ENCODE measurements at places on chromosomes 12 and 14. TPM values are rescaled to one million over a fixed set of nuclear protein-coding genes. Genes with fewer than 3 reads are reported as not detected.

The TRPV4 gene
- total RNA-seq = not detected

GRCh38 chr14:98994561-98994960 is 277.4 kb downstream of the BCL11B start:
- no peak overlapping the region for H3K4me3 ChIP-seq
- peak; percentile 19 for DNase-seq
- no peaks in the 10 kb centered on the region for H3K4me1 ChIP-seq
- H3K27me3 ChIP-seq = no peaks in the 10 kb centered on the region
- H3K27ac ChIP-seq = no peak overlapping the region

GRCh38 chr12:116657921-116658495 is 79.9 kb downstream of the SPRING1 start:
- no peaks in the 10 kb centered on the region for H3K27me3 ChIP-seq
- no peak for DNase-seq
- no peak overlapping the region for H3K27ac ChIP-seq
- no peaks in the 10 kb centered on the region for H3K4me1 ChIP-seq
- H3K4me3 ChIP-seq = no peak overlapping the region
- no peaks in the 10 kb centered on the region for H3K36me3 ChIP-seq

- peaks cover 15% of the 10 kb centered on the region for H3K27me3 ChIP-seq
- H3K27ac ChIP-seq = no peak overlapping the region
- DNase-seq = no peak
- no peaks in the 10 kb centered on the region for H3K36me3 ChIP-seq
Observed at GRCh38 chr14:104864267-104865080, 594 bp upstream of the CEP170B start.

DNA sequence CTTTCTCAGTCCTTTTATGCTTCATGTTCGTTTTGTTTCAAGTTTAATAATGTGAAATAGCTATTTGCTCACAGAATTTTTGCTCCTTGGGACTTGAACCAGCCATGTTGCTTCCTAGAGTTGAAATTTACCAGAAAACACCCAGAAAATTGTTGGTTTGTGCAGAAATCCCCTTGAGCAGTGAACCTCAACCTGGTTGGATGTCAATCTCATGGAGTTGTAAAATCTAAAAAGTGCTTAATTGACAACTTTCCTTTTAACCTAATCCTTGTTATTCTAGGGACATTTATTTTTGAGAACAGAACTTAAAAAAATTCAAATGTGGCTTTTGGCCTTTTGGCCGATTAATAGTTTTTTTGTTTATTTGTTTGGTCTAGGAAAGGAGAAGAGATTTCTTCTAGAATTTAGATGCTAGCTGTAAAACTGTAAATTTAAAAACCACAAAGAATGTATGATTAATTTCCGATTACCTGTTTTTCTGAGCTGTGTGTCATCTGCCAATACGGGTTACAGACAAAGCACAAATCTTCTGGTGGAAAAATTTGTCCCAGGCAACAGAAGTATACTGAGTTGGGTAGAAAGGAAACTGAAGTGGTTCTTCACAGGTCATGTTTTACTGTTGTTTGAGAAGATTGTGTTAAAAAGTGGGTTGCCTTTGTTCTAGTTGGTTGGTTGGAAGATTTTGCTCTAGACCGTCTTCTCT is 154.4 kb downstream of the FUT8 start:
- no peaks in the 10 kb centered on the region for H3K27me3 ChIP-seq
- H3K27ac ChIP-seq = no peak overlapping the region
- H3K4me1 ChIP-seq = no peaks in the 10 kb centered on the region
- H3K4me3 ChIP-seq = no peak overlapping the region
- no peaks in the 10 kb centered on the region for H3K36me3 ChIP-seq

- peak; percentile 50 for DNase-seq
- no peaks in the 10 kb centered on the region for H3K27me3 ChIP-seq
- H3K4me1 ChIP-seq = peaks cover 4% of the 10 kb centered on the region
- no peaks in the 10 kb centered on the region for H3K36me3 ChIP-seq
- no peak overlapping the region for H3K4me3 ChIP-seq
- no peak overlapping the region for H3K27ac ChIP-seq
Observed at GRCh38 chr12:44835641-44836379, 40.3 kb downstream of the NELL2 start.

DNA sequence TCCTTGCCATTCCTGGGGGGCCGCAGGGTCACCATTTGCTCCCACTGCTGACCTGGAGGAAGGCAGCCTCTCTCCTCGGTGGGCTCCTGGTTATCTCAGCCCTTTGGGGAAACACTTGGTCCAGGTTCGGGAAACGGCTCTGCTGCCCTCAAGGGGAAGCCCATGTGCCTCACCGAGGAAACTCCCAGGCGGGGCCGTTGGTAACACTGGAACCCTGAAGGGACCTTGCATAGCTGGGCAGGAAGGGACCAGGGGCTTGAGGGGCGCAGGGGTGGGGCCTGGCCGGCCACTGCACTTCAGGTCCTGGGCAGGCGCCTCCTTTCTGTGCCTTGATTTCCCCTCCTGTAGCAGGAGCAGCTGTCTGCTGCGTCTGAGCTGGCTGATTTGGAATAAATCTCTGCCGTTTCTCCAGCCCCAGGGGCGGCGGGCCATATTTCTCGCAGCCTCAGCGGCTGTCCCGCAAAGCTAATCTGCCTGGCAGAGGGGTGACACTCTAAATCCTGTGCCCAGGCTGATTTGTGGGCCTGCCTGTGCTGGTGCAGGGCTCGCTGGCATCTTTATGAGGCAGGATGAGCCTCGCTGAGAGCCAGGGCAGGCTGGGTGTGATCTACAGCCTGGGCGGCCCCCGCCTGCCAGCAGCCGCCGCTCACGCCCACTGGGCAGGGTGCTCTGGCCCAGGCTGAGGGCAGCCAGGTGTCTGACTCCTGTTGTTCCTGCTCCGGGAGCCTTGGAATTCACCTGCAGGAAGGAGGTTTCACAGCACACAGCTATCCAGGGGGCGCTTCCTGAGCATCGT is 49.7 kb downstream of the KIF26A start:
- no peaks in the 10 kb centered on the region for H3K27me3 ChIP-seq
- no peak for DNase-seq
- no peaks in the 10 kb centered on the region for H3K4me1 ChIP-seq
- no peaks in the 10 kb centered on the region for H3K36me3 ChIP-seq

- H3K36me3 ChIP-seq = no peaks in the 10 kb centered on the region
- H3K27me3 ChIP-seq = peaks cover 2% of the 10 kb centered on the region
Observed at GRCh38 chr12:66065641-66066136, 64.9 kb downstream of the LLPH start.

- no peak for DNase-seq
- no peak overlapping the region for H3K4me3 ChIP-seq
- peaks cover 40% of the 10 kb centered on the region for H3K4me1 ChIP-seq
- no peak overlapping the region for H3K27ac ChIP-seq
Observed at GRCh38 chr12:10557329-10557728, 51.6 kb downstream of the EIF2S3B start.

GRCh38 chr12:93376436-93377251 is 1.1 kb upstream of the NUDT4 start:
- DNase-seq = no peak
- no peak overlapping the region for H3K4me3 ChIP-seq
- H3K27ac ChIP-seq = no peak overlapping the region
- H3K36me3 ChIP-seq = no peaks in the 10 kb centered on the region

GRCh38 chr12:101963697-101964096 is 86.3 kb downstream of the DRAM1 start:
- no peaks in the 10 kb centered on the region for H3K36me3 ChIP-seq
- peaks cover 5% of the 10 kb centered on the region for H3K4me1 ChIP-seq
- H3K27ac ChIP-seq = no peak overlapping the region
- H3K27me3 ChIP-seq = no peaks in the 10 kb centered on the region
- no peak overlapping the region for H3K4me3 ChIP-seq

The EIF4B gene
- 505 TPM for total RNA-seq

GRCh38 chr12:25187781-25188180 is 7.2 kb downstream of the DNAI7 start:
- H3K36me3 ChIP-seq = no peaks in the 10 kb centered on the region
- no peak overlapping the region for H3K27ac ChIP-seq
- no peak overlapping the region for H3K4me3 ChIP-seq
- no peaks in the 10 kb centered on the region for H3K4me1 ChIP-seq

DNA sequence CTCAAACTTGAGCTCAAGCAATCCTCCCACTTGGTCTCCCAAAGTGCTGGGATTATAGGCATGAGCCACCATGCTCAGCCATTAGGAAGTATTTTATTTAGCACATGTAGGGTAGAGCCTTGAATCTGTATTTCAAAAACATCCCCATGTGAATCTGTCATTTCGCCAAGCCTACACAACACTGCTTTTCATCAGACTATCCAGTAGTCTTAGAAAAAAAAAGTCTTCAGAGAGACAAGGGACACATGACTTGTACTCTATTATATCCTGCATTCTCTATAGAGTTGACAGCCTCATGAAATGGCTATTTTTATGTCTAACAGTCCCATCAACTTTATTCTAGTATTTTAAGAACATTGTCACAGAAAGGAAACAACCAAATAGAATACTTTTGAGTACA is 35.4 kb downstream of the TM7SF3 start:
- no peaks in the 10 kb centered on the region for H3K4me1 ChIP-seq
- no peak for DNase-seq
- no peaks in the 10 kb centered on the region for H3K27me3 ChIP-seq
- peaks cover 61% of the 10 kb centered on the region for H3K36me3 ChIP-seq

The PTPRO gene
- 1.2 TPM for total RNA-seq

The PAN2 gene
- total RNA-seq = 95.7 TPM

- H3K4me1 ChIP-seq = peaks cover 16% of the 10 kb centered on the region
- no peak overlapping the region for H3K27ac ChIP-seq
- no peak overlapping the region for H3K4me3 ChIP-seq
- DNase-seq = no peak
Observed at GRCh38 chr12:11839091-11839641, 189.7 kb downstream of the ETV6 start.

DNA sequence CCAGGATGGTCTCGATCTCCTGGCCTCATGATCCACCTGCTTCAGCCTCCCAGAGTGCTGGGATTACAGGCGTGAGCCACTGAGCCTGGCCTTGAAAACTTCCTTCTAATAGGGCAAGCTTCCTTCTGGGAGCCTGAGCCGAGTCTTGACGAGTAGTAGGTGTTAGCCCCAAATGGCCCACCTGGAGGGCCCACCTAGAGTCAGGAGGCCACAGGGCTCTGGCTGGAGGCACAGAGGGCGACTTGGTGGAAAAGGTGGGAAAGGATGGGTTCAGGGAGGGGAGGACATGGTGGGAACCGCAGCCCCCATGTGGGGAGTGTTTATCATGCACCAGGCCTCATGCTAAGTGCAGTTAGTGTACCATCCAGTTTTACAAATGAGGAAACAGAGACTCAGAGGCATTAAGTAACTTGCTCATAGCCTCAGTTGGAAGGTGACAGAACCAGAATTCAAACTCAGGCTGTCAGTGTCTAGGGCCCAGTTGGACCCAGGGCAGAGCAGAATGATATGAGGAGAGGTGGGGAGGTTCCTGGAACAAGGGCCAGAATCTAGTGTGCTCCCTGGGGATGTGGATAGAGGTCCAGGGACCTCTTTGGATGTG is 3.1 kb upstream of the LRP1-AS start:
- DNase-seq = no peak
- H3K27ac ChIP-seq = no peak overlapping the region
- peaks cover 23% of the 10 kb centered on the region for H3K4me1 ChIP-seq
- no peaks in the 10 kb centered on the region for H3K36me3 ChIP-seq
- H3K4me3 ChIP-seq = no peak overlapping the region

The EPYC gene
- not detected for total RNA-seq

GRCh38 chr12:116434155-116435011 is 124.8 kb upstream of the MAP1LC3B2 start:
- DNase-seq = no peak
- no peaks in the 10 kb centered on the region for H3K27me3 ChIP-seq
- H3K27ac ChIP-seq = no peak overlapping the region

GRCh38 chr12:114226241-114226928 is 179.6 kb downstream of the TBX5 start:
- H3K4me1 ChIP-seq = no peaks in the 10 kb centered on the region
- H3K4me3 ChIP-seq = no peak overlapping the region
- H3K27ac ChIP-seq = no peak overlapping the region
- no peaks in the 10 kb centered on the region for H3K36me3 ChIP-seq
- no peaks in the 10 kb centered on the region for H3K27me3 ChIP-seq

DNA sequence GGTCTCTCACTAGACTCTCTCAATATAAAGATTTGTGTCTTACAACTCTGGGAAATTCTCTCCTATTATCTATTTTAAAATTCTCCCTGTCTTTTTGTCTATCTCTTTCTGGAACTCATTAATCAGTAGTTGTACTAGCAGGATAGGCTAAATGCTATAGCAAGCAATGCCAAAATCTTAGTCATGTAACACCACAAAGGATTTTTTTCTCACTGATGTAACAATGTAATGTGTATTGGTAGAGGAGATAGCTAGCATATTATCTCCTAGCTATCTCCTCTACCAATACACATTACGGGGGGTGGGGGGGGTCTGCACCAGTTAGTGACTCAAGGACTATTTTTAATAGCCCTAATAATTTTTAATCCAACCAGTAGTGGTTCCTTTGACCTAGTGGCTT is 225.4 kb downstream of the KLHL28 start:
- DNase-seq = no peak
- H3K36me3 ChIP-seq = no peaks in the 10 kb centered on the region
- no peak overlapping the region for H3K4me3 ChIP-seq
- no peaks in the 10 kb centered on the region for H3K27me3 ChIP-seq
- H3K4me1 ChIP-seq = no peaks in the 10 kb centered on the region
- no peak overlapping the region for H3K27ac ChIP-seq

DNA sequence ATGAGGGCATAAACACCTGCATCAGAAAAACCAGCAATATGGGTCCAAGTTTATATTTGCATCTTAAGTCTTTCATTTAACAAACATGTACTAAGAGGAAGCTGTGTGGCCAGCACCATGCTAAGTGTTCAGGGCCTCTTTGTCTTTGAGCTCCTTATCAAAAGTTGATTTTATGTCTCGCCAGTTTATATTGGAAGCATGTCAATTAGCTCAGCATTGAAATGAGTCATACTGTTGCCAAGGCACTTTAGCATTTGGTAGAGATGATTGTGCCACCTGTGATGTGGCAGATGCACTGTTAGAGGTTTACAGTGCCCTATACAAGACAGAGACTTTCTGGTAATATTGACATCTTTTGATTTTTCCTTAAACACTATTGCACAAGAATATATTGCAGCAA is 68.5 kb downstream of the BHLHE41 start:
- DNase-seq = no peak
- H3K36me3 ChIP-seq = no peaks in the 10 kb centered on the region
- H3K27ac ChIP-seq = no peak overlapping the region
- H3K27me3 ChIP-seq = no peaks in the 10 kb centered on the region
- no peaks in the 10 kb centered on the region for H3K4me1 ChIP-seq

DNA sequence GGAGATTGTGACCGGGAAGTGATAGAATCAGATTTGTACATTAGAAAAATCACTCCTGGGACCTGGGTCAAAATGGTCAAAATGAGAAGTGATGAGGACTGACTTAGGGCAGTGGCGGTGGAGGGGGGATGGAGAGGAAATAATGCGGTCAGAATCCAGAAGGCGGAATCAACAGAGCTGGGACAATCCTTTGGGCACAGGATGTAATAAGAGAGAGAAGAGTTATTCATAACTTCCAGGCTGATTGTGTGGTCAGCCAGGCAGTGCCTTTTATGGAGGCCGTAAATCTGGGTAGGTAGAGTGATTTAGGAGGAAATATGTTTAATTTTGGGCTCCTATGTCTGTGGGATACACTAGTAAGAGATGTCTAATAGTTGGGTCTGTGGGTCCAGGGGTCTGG is 21.6 kb downstream of the FBXL14 start:
- no peaks in the 10 kb centered on the region for H3K4me1 ChIP-seq
- H3K27me3 ChIP-seq = no peaks in the 10 kb centered on the region
- no peaks in the 10 kb centered on the region for H3K36me3 ChIP-seq
- H3K27ac ChIP-seq = no peak overlapping the region
- DNase-seq = no peak
- H3K4me3 ChIP-seq = no peak overlapping the region

Measured in natural killer cell (primary cell).